Regular cardiac myocyte (primary cell): ENCODE measurements at places on chromosomes 2 and 18. TPM values are rescaled to one million over a fixed set of nuclear protein-coding genes. Genes with fewer than 3 reads are reported as not detected.

Gene LONRF2
- under 0.01 and 0.19 TPM in 2 replicates for total RNA-seq

Gene MSTN
- 0.56 TPM in 1 of 2 replicates, not detected in the other for total RNA-seq

Gene ABCG8
- not detected in 2 replicates for total RNA-seq

Gene SLC16A14
- 0.58 and 2.3 TPM in 2 replicates for total RNA-seq

Gene GALNT5
- 87.6 and 183 TPM in 2 replicates for total RNA-seq

Gene RNASEH1
- 27.9 and 46.2 TPM in 2 replicates for total RNA-seq

Gene DGKD
- total RNA-seq: 7.9 and 13.5 TPM in 2 replicates

Gene NEU4
- total RNA-seq: 0.19 and 0.28 TPM in 2 replicates

Gene FBXO15
- total RNA-seq: 0.38 and 0.85 TPM in 2 replicates

Gene CRYGC
- total RNA-seq: not detected in 2 replicates

Gene AFF3
- 2.0 and 2.9 TPM in 2 replicates for total RNA-seq

Gene COLEC11
- 1.2 and 6.2 TPM in 2 replicates for total RNA-seq

Gene TGFA
- 0.56 and 3.1 TPM in 2 replicates for total RNA-seq

Gene SATB2
- 5.2 and 9.9 TPM in 2 replicates for total RNA-seq

Gene SCYGR4
- not detected in 2 replicates for total RNA-seq

Gene DYSF
- total RNA-seq: 5.6 and 12.7 TPM in 2 replicates

Gene BBS5
- total RNA-seq: 2.9 and 5.4 TPM in 2 replicates

Gene UGT1A4
- 0.28 TPM in 1 of 2 replicates, not detected in the other for total RNA-seq

Gene USP34
- total RNA-seq: 73.2 and 104 TPM in 2 replicates

Gene MOGAT1
- not detected in 2 replicates for total RNA-seq

Gene CNGA3
- total RNA-seq: not detected in 2 replicates

Gene CFAP65
- not detected in 2 replicates for total RNA-seq

Gene GNAL
- under 0.01 and 0.28 TPM in 2 replicates for total RNA-seq

Gene CIB4
- total RNA-seq: not detected in 2 replicates

Gene RFX8
- 5.6 and 6.7 TPM in 2 replicates for total RNA-seq

Gene TUBA4A
- total RNA-seq: 30.2 and 38.0 TPM in 2 replicates

Gene UGP2
- 172 and 237 TPM in 2 replicates for total RNA-seq

Gene CCDC141
- 0.19 and 0.56 TPM in 2 replicates for total RNA-seq

Gene COL6A3
- total RNA-seq: 664 and 1,543 TPM in 2 replicates

Gene IL36B
- not detected in 2 replicates for total RNA-seq

Gene GULP1
- total RNA-seq: 38.7 and 38.9 TPM in 2 replicates

Gene CCDC148
- total RNA-seq: 0.77 and 2.0 TPM in 2 replicates

Gene CYP27A1
- total RNA-seq: 0.58 and 2.0 TPM in 2 replicates

Gene POTEI
- total RNA-seq: under 0.01 TPM in 1 of 2 replicates, not detected in the other

Gene PRKD3
- total RNA-seq: 53.7 and 58.1 TPM in 2 replicates

Gene PSD4
- total RNA-seq: 0.19 and 1.4 TPM in 2 replicates

Gene FAM237A
- total RNA-seq: not detected in 2 replicates
